ENCODE measurements at places on chromosomes 7 and 10.
A peak's percentile ranks its signal among the peaks of the same experiment; 100 is the strongest.

- DNase-seq = no peak
These were observed 261.0 kb downstream of the THSD7A start for GRCh38 chr7:11570922-11571550.

GRCh38 chr7:39534599-39534998 lies 31.6 kb upstream of the YAE1 start:
- DNase-seq = no peak

DNA sequence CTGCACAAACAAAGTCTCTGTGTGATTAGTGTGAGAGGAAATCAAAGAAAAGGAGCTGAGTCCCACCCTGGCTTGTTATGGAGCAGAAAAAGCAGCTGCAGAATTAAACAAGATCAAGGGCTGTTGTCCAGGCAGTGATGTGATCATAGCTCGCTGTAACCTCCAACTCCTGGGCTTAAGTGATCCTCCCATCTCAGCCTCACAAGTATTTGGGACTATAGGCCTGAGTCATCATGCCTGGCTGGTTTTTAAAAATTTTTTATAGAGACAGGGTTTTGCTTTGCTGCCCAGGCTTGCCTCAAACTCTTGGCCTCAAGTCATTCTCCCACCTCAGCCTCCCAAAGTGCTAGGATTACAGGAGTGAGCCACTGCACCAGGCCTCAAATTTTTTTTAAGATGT lies 88.9 kb downstream of the IPMK start:
- DNase-seq = no peak

GRCh38 chr7:30166155-30166840 lies 31.5 kb downstream of the MTURN start:
- DNase-seq = no peak

DNA sequence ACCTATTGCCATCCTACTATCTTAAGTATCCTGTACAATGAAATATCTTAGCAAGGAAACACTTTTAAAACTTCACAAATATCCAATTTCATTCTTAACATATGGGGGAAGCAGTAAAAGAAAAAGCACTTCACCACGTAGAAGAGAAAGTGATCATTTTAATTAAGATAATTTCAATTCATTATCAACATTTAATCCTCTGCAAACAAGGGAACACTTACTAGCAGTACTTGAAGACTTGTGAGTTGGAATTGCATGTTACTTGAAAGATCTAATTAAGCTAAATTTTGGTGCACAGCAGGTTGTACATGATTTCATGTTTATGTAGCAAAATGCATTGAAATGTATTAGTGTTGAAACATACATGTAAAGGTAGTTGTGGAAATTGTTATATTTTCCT lies 20.8 kb upstream of the CCAR1 start:
- DNase-seq = no peak

- DNase-seq = no peak
These were observed 179 bp downstream of the PDE1C start for GRCh38 chr7:32070051-32070405.

GRCh38 chr7:74495112-74496086 lies 41.7 kb downstream of the GTF2IRD1 start:
- DNase-seq = no peak

DNA sequence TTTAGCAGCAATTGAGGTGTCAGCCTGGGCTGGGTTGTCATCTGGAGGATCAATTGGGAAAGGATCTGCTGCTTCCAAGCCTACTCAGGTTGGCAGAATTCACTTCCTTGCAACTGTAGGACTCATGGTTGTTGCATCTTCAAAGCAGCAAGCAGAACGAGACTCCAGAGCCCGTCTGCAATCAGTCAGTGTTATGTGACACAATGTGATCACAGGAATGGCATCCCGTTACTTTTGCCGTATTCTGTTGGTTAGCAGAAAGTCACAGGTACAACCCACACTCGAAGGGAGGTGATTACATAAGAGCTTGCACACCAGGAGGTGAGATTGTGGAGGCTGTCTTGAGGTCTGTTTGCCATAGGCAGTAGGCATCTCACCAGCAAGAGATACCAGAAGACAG lies 15.4 kb upstream of the LYZL1 start:
- DNase-seq = no peak

- peak; percentile 10 for DNase-seq
These were observed 114.6 kb downstream of the DNAJC1 start for GRCh38 chr10:21888959-21889358.

GRCh38 chr10:59126991-59127390 lies 49.5 kb upstream of the PHYHIPL start:
- DNase-seq = no peak

Data from A673 (cell line).